Stomach (tissue), 19 donors: ENCODE measurements at places on chromosomes 1 and 21. TPM values are rescaled to one million over a fixed set of nuclear protein-coding genes. Genes with fewer than 3 reads are reported as not detected.

DNA sequence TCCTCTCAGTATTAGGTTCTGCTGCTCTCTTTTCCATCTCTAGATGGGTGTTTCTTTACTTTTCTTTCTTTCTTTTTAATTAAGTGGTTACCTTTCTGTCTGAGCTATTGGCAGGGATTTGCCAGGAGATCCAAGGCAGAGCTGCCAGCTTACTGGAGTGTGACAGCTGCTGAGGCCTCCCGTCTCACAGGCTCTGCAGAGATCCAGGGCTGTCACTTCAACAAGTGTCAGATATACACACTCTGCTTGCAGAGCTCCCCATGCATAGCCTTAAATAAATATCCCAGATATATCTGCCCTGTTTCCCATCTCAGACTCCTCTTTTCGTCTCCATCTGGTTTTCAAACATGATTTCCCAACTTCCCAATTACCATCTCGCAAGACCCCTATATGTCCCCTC is 124.3 kb downstream of the NOS1AP start:
- no peak for DNase-seq

GRCh38 chr21:39156024-39156423 is 27.2 kb downstream of the PSMG1 start:
- no peak for DNase-seq

- peak; percentile 52 for DNase-seq
These were observed 19.2 kb upstream of the EVA1B start for GRCh38 chr1:36342426-36343185.

DNA sequence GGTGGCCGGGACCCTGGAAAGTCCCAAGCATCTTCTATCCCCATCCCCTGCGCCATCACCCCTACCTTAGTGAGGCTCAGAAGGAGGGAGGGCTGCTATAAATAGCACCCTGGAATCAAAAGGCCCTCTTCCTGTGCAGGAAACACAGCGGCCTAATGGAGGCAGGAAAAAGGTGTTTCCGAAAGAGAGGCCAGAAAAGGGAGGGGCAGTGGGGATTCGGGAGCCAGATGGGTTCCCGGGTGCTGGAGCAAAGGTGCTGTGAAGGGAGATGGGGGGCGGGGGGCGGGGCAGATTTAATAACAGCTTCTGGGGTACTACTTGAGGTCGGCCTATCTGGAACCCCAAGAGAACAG is 16.6 kb downstream of the NAV1 start:
- DNase-seq, result peak; percentile 44

GRCh38 chr1:230082211-230082610 is 15.2 kb downstream of the GALNT2 start:
- DNase-seq, result no peak

- DNase-seq, result peak; percentile 92
These were observed 7.5 kb downstream of the ELF3 start for GRCh38 chr1:202017749-202018467.

DNA sequence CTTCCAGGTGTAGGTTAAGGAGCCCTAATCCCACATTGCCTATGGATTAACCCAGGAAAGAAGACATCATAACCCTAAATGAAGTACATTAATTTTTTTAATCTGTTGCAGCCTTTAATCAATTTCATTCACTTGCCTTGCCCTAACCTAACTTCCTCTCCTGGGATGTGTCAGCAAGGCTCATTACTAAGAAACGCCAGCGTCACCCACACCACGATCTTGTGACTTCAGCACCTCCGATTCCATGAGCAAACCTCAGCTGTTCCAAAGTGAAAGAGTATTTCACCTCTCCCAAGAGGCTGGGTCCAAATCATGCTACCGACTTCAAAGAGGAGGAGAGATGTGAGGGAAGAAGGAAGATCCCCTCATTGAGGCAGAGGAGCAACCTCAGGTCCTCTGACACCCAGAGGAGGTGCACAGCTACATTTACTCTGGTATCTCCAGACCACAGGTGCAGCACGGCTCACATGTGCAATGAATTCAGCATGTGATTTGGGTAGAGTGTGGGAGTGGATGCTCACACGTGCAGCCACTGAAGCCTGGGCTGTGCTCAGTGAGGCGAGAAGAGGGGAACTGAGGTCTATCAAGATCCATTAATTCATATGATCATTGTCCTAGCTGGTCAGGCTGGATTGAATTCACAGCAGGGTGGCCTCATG is 134.1 kb downstream of the SLC30A10 start:
- DNase-seq, result no peak

DNA sequence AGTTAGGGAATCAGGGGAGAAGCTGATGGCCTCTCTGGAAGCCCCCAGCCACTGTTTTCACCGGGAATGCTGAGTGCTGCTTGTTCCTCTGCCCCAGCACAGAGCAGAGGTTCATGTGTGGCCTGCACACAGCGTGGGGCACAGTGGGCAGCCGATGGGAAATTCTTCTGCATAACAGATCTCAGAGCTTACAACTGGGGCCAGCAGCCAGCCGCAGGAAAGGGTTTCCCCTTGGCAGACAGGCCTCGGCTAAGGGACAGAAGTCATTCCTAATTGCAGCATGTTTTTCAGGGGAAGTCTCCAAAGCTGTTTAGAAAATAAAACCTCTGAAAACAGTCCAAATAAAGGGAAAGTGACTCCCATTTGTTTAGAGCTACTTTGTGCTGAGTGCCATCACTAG is 22.6 kb downstream of the HMGB4 start:
- DNase-seq, result no peak

DNA sequence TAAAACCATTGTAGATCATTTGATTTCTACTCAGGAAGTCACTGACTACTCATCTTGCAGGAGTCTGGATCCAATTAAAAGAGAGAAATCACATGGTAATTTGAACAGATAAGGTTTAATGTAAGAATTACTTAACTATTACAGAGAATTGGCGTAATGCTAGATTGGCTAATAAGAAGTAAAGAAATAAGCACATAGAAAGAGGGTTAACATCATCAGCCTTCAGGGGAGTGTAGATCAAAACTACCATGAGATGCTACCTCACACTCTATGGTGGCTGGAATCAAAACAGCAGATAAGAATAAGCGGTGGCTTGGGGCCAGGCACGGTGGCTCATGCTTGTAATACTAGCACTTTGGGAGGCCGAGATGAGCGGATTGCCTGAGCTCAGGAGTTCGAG is 11.7 kb downstream of the ST3GAL3 start:
- DNase-seq, result no peak

GRCh38 chr1:53655931-53656746 is 82.8 kb downstream of the GLIS1 start:
- DNase-seq, result peak; percentile 22

- DNase-seq, result peak; percentile 72
These were observed 425.7 kb upstream of the USP24 start for GRCh38 chr1:55640708-55641473.

GRCh38 chr1:163570071-163570470 is 248.3 kb downstream of the NUF2 start:
- no peak for DNase-seq

DNA sequence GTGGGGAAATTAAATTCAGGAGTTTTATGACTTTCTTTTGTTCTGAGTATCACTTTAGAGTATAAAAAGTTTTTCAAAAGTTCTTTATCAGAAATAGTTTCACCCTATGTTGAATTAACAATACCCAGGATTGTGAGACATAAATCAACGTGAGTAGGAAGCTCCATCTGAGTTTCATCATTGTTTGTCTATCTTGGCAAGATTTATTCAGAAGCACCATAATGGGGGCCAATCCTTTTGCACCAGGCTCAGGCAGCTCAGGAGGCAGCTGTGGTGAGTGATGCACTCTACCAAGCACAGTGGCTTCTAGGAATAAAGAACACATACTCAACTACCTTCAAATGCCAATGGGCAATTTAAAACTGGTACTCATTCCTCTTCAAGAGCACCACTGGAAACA is 12.0 kb downstream of the CREG1 start:
- no peak for DNase-seq

- DNase-seq, result peak; percentile 57
These were observed 55.4 kb downstream of the CAMK2N1 start for GRCh38 chr1:20430355-20431175.

Gene CRYBG2
- 2.3 TPM for total RNA-seq

Gene OSBPL9
- total RNA-seq, result 212 TPM

Gene FTCD
- total RNA-seq, result 1.3 TPM

Gene MRPS21
- 38.4 TPM for total RNA-seq

Gene ATP1A4
- not detected for total RNA-seq

Gene FCMR
- 6.6 TPM for total RNA-seq

Gene VTCN1
- total RNA-seq, result not detected

Gene LRRC53
- not detected for total RNA-seq
